Mammary microvascular endothelial cell (primary cell): ENCODE measurements at places on chromosomes 4 and X. TPM values are rescaled to one million over a fixed set of nuclear protein-coding genes. Genes with fewer than 3 reads are reported as not detected.

BMX gene
- 13.5 and 14.0 TPM in 2 replicates for total RNA-seq

ANXA10 gene
- total RNA-seq = not detected in 2 replicates

MAGEH1 gene
- 19.7 and 19.9 TPM in 2 replicates for total RNA-seq

LRRC66 gene
- under 0.01 and 0.10 TPM in 2 replicates for total RNA-seq

GPC4 gene
- 0.13 and 0.15 TPM in 2 replicates for total RNA-seq

MAGEE1 gene
- total RNA-seq = 0.25 and 0.87 TPM in 2 replicates

TMPRSS11A gene
- total RNA-seq = not detected in 2 replicates

IQCM gene
- total RNA-seq = not detected in 2 replicates

CFP gene
- total RNA-seq = 0.20 TPM in 1 of 2 replicates, not detected in the other
